ENCODE measurements at places on chromosomes 13 and 19.

- peak; percentile 49 for DNase-seq
These were observed 6.5 kb upstream of the HSD17B14 start for GRCh38 chr19:48842789-48843162.

- DNase-seq = peak; percentile 61
These were observed at the start of gene IL27RA for GRCh38 chr19:14031719-14032480. IL27RA (plus strand) TSS chr19:14031762; CDS start chr19:14031873, 111 bp downstream.

- peak; percentile 64 for DNase-seq
These were observed 31.7 kb downstream of the IER2 start for GRCh38 chr19:13181747-13182388.

- DNase-seq = no peak
These were observed 473.8 kb downstream of the KLF5 start for GRCh38 chr13:73532582-73532981.

- no peak for DNase-seq
These were observed 21.5 kb upstream of the SDHAF1 start for GRCh38 chr19:35973487-35973886.

GRCh38 chr13:37417060-37417441 lies 181.5 kb downstream of the POSTN start:
- no peak for DNase-seq

- DNase-seq = peak; percentile 73
These were observed 186.3 kb downstream of the TDRD3 start for GRCh38 chr13:60583196-60583888.

DNA sequence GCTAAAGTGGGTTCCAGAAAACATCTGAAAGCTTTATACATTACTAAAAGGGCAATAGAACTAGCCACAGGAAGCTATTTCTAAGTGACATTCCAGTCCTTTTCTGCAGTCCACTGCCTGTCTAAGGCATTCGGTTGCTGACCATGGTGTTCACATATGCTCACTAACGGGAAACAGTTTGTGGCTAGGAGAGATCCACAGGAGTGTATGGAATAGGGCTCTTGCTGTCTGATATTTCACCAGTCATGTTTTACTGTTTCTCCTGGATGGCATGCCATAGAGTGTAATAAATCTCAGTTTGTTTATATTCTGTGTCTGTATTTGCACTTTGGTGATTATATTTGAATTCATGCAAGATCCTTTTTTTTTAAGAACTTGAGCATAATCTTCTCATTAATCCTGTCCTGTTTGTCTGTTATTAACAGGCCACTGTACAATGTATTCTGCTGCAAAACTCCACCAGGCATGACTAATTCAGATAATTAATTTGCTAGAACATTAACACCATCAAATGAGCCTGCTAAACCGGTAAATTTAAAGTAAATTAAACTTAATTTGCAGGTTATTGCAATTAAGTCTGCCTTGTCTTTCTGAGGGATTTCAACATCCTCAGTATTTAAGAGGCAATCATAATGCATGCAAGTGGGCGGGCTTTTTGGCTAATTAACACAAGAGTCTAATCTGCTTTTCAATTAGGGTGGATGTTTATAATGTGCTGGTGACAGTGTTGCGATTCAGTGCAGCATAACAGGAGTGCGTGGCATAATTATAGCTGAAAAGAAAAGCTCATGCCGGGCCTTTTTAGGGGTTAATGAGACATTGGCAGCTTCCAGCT lies 201.3 kb downstream of the POU4F1 start:
- no peak for DNase-seq

DNA sequence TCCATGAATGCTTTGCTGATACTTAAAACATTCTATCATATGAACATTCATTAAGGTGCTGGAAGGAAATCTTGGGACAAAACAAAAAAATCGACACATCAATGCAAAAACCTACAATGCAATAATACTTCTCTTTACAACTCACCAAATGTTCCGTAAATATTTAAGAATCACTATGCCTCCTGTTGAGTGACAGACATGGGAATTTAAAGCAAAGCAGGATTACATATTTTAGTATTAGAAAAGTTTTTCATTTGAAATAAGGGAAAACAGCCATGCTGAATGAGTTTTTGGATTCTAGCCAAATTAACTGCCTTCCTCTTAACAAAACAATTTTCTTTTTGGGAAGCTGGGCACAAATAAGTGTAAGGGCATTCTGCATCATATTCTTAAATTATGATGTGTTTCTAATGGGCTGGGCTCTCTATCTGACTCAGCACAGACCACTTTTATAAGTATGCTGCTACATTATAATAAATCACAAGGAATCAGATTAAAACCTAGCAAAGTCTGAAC lies 93.7 kb downstream of the RBM26 start:
- no peak for DNase-seq

DNA sequence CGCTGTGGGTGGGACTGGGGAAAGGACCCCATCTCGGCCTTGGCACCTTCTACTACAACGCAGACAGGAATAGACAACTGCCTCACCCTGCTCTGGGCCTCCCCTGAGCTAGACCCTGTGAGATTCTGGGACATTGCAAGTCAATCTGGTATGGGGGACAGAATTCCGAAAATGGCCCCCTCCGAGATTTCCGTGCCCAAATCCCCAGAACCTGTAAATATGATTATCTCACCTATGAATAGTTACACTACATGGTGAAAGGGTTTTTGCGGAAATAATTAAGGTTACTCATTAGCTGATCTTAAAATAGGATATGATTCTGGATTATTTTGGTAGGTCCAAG lies 618 bp upstream of the ZBTB45 start:
- DNase-seq = no peak

DNA sequence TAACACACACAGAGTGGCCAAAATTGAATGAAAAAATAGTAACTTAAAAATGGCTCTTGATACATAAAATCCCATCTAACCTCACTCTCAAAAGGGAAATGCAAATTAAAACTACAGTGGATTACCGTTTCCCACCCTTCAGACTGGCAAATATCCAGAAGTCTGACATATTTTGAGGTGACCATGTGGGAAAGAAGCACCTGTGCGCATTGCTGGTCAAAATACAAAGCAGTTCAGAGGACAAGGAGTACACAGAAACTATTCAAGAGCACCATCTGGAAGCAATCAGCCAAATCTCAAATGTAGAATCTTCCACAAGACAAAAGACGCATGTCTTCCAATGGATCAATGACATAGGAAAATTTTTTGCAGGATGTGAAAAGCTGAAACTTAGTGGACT lies 23.2 kb downstream of the NALCN start:
- no peak for DNase-seq

DNA sequence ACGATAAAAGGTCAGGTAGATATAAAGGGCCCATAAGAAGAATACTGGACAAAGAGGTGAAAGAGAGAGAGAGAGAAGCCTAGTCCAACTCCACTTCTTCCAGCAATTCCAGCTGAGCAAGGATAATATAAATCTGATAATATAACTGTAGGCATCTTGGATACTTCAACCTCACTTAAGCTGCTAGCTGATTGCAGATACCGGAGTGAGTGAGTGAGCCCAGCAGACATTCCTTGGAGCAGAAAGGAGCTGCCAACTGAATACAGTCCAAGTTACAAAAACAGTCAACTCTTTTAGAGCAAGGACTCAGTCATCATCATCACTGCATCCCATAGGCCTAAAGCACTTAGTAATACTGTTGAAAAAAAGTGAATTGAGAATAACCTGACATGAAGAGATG lies 387.6 kb downstream of the SLITRK6 start:
- DNase-seq = no peak

DNA sequence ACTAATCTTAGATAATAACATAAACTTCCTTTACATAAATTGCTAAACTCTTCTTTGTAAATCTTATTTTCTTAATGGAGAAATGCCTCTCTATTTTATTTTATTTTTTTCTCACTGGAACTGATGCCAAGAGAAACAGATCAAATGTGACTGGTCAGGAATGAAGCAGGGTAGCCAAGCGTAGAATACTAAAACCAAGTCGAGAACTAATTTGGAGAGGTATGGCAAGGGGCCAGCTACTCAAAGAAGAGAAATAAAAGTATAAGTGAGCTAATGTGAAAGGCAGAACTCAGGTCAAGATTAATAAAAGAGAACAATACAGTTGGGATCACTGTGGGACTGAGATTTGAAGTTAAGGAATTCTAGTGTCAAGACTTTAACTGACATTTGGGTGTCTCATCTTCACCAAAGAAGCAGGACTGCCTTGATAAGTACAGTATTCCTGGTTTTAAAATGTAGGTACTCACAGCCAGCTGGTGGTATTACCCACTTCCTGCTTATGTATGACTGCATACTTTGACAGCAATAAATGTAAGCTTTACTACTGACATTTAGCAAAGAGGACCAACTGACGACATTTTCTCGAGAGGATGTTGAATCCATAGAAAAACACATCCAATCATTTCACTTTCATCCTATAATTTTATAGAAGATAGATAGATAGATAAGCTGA lies 1192.2 kb downstream of the EFNB2 start:
- peak; percentile 19 for DNase-seq

DNA sequence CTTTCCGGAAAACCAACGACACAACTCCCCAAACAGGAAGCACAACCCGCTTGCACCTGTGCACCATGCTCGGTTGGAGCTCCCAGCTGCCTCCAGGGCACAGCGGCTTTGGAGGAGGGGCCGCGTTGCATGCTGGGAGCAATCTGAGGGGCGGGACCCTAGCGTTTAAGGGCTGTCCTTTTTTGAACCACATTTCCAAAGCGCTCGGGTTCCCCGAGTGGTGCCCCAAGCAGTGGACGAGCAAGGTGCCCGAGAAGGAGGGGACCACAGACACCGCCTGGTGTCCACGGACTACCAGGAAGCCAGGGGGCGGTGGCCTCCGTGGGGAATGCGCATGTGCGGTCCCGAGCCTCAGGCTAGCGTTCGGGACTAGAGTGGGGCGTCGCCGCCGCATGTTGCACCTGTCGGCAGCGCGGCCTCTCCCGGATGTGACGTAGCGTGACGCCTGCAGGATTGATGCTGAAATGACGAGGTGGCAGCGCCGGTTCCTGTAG lies 11.9 kb upstream of the ZNF57 start:
- DNase-seq = no peak

DNA sequence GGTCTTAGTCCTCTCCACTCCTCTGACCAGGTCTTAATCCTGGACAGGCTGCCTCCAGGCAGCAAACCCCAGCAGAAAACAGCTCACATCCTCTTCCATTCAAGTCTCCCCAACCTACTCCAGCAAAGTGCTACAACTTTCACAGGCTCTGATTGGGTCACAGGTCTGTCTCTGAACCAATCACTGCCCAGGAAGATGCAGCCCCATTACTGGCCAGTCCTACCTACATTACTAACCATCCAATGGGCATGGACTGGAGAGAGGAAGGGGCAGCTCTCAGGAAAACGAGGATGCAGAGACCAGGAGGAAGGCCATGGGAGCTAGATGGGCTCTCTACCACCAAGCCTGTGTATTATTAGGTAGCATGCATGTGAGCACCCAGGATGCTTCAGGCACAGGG lies 12.2 kb downstream of the MED26 start:
- DNase-seq = no peak

DNA sequence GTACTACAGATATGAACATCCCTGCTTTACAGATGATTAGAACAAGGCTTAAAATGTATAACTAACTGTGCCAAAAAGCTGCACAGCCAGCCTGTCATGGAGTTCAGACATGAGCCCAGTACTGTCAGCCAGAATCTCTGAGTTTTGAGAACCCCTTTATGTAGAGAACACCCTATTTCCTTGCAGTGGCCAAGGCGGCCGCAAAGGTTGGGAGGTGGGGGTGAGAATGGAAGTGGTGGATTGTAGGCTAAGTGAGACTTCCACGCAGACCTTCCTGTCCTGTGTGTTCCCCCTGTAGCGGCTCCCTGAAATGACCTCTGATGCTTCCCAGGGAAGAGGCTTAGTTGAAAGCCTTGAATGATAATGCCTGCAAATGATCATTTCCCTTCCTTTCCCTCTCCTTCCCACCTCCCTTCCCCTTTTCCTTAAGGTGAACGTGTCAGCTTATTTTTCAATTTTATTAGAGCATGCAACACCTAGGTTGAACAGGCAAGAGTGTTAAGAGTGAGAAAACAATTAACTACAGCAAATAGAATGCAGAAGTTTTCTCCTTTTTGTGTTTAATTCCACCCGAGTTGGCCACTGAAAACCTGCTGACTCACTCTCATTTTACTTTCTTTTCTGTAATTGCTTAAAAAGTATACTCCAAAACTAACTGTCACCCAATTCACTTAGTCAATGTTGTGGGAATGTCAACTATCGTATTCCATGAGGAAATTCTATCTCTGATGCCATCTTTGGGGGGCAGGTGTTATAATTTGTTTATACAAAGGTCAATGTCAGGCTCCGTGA lies 167.0 kb upstream of the EDNRB start:
- no peak for DNase-seq

GRCh38 chr19:54431255-54431838 lies 16.1 kb downstream of the TTYH1 start:
- no peak for DNase-seq

GRCh38 chr19:38773469-38774177 lies at the start of gene LGALS7:
LGALS7 (minus strand) TSS chr19:38773517; CDS start chr19:38773492, 25 bp downstream.
- no peak for DNase-seq

DNA sequence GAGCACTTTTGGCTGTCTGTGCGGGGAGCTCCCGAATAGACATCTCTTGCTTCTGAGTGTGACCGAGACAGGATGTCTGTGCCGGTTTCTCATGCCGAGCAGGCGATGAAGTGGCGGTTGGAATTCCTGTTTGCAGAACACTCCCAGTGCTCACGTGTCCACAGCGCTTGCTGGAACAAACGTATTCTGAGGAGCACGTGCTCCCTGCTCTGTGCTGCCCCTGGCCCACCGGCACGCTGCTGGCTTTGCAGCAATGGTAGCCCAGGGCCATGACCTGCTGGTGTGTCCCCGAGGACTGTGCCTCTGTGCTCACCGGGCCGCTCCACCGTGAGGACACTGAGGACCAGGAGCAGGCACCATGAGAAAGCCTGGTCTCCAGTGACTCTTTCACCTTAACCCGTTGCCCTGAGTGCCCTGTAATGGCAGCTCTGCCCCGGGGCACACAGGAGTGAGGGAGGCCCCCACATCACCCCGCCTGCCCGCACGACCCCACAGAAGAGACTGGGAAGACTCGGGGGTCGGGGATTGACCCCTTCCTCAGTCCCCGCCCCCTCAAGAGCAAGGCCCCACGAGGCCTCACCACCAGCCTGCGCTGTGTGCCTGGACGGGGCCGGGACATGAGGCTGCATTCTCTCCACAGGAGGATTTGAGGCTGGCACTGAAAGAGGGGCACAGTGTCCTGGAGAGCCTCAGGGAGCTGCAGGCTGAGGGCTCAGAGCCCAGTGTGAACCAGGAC lies 40.0 kb upstream of the F7 start:
- DNase-seq = no peak

GRCh38 chr19:20103091-20103740 lies 25.4 kb downstream of the ZNF90 start:
- DNase-seq = no peak

GRCh38 chr19:40974633-40975037 lies 16.4 kb upstream of the CYP2B6 start:
- peak; percentile 60 for DNase-seq

DNA sequence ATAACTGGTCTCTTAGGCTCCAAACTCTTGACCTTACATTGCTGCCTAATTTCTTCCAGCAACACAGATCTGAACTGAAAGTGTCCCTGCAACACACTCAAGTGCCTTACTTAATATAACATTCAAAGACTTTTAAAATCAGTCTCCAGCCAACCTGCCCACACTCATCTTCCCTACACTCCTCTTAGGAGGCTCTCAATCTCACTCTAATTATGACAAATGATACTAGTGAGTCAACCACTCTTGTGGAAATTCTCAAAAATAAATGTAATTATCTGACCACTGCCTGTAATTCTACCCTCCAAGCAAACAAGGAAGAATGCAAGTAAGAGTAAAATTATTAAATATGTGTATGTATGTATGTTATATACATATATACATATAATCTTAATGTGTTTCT lies 348.1 kb upstream of the MIR17HG start:
- DNase-seq = no peak

- peak; percentile 9 for DNase-seq
These were observed 439.1 kb upstream of the ZNF507 start for GRCh38 chr19:31906111-31906871.

Measured in fibroblast of skin of right quadriceps (primary cell).